ENCODE measurements at places on chromosomes 2 and 18.

GRCh38 chr2:152175012-152175367, 573 bp downstream of the STAM2 start:
- no peak for DNase-seq

- no peak for DNase-seq
These were observed 475.6 kb upstream of the TNP1 start for GRCh38 chr2:217335341-217335966.

- DNase-seq = no peak
These were observed 331.6 kb upstream of the FANCL start for GRCh38 chr2:58572731-58573130.

GRCh38 chr18:57624988-57625387, 3.4 kb upstream of the NARS1 start:
- DNase-seq = no peak
